ENCODE measurements at places on chromosomes 12 and 14. TPM values are rescaled to one million over a fixed set of nuclear protein-coding genes. Genes with fewer than 3 reads are reported as not detected.

DCN gene
- total RNA-seq, result 17.9 TPM

SERPINA6 gene
- not detected for total RNA-seq

OR10A7 gene
- not detected for total RNA-seq

DNA sequence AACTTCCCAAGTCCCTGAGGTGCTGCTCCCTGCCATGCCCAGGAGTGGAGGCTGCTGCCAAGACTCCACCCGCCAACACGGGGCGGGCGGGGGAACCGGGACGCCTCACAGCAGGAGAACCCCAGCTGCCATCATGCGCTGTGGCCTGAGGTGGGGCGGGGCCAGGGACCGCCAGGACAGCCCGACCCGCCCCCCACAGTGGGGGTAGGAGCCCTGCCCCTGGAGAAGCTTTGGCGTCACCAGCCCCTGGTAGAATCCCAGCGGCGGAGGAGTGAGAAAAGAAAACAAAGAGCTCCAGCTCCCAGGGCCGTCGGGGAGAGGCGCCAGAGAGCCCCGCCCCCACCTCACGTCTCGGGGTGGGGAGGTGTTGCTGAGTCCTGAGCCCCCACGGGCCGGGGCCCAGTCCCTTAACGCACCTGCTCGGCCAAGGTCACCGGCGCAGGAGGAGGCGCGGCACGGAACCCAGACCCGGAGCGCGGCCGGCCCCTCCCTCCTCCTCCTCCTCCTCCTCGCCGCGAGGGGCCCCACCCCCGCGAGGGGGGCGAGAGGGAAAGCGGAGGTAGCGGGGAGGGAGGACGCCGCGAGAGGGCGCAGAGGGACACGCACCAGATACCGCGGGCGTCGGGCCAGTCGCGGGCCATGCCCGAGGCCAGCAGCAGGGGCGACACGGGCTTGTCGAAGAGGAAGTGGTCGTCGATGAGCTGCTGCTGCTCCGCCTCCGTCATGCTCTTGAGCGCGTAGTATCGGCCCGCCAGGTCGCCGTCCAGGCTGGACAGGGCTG is 1.8 kb downstream of the CKB start:
- H3K4me1 ChIP-seq, result peaks cover 30% of the 10 kb centered on the region
- H3K4me3 ChIP-seq, result peak overlapping the region; percentile 83
- peak; percentile 81 for DNase-seq
- H3K36me3 ChIP-seq, result peaks cover 8% of the 10 kb centered on the region

GRCh38 chr14:22715890-22716289 is 50.6 kb upstream of the OXA1L start:
- DNase-seq, result no peak
- no peaks in the 10 kb centered on the region for H3K36me3 ChIP-seq
- no peak overlapping the region for H3K4me3 ChIP-seq

DNA sequence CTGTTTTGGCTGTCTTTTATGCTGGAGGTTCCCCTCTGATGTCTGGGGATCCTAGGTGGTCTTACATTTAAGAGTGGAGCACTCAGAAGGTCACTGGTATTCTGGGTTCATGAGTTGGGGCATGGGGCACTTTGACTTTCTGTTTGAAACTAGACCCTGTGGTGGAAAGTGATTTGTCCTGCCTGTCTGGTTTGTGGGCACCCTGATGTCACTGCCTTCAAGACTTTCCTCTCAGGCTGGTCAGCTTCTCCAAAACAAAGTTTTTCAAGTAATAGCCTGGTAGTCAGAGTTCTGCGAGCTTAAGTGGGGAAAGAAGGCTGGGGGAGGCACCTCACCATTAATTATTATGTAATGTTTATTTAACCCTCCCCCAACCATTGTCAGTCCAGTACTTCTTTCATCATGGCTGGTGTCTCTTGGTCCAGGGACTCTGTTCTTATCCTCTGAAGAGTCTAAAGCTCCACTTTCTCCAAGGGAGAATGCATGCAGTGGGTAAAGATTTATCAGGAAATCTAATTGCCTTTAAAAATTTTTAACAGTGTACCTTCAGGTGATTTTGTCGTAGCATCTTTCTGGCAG is 35.3 kb downstream of the ZC3H14 start:
- peaks cover 19% of the 10 kb centered on the region for H3K36me3 ChIP-seq
- no peak overlapping the region for H3K4me3 ChIP-seq
- no peak for DNase-seq

GRCh38 chr12:125155366-125155765 is 90.1 kb downstream of the AACS start:
- no peaks in the 10 kb centered on the region for H3K27me3 ChIP-seq
- no peak for DNase-seq
- no peak overlapping the region for H3K4me3 ChIP-seq
- no peak overlapping the region for H3K27ac ChIP-seq

GRCh38 chr14:70770490-70770889 is 38.8 kb downstream of the MAP3K9 start:
- H3K4me1 ChIP-seq, result no peaks in the 10 kb centered on the region
- no peak overlapping the region for H3K4me3 ChIP-seq
- H3K36me3 ChIP-seq, result no peaks in the 10 kb centered on the region
- DNase-seq, result no peak

GRCh38 chr14:52954346-52955214 is 3.7 kb upstream of the FERMT2 start:
- no peaks in the 10 kb centered on the region for H3K36me3 ChIP-seq
- no peaks in the 10 kb centered on the region for H3K27me3 ChIP-seq
- H3K4me1 ChIP-seq, result peaks cover 48% of the 10 kb centered on the region
- H3K4me3 ChIP-seq, result peak overlapping the region; percentile 61
